ENCODE measurements at places on chromosomes 2 and 18. TPM values are rescaled to one million over a fixed set of nuclear protein-coding genes. Genes with fewer than 3 reads are reported as not detected.

DNA sequence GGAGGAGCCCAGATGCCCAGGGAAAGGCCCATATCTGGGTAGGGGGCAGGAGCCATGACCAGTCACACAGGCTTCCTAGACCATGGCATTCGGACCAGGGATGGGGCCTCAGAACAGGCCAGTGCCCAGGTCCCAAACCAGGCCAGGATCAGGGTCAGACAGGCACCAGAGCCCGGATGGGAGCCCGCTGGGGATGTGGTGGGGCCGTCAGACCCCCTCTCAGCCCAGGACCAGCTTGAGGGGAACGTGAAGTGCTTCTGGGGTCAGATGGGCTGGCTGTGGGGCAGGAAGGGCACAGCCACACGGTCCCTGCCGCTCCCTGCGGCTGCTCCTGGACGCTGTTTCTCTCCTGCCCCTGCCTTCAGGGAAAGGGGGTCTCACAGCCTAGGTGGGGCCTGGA is 39.1 kb downstream of the SNED1 start:
- no peak for DNase-seq

GRCh38 chr18:38198956-38199355 is 633.4 kb upstream of the CELF4 start:
- DNase-seq: no peak

GRCh38 chr2:51424418-51424817 is 392.5 kb upstream of the NRXN1 start:
- no peak for DNase-seq

DNA sequence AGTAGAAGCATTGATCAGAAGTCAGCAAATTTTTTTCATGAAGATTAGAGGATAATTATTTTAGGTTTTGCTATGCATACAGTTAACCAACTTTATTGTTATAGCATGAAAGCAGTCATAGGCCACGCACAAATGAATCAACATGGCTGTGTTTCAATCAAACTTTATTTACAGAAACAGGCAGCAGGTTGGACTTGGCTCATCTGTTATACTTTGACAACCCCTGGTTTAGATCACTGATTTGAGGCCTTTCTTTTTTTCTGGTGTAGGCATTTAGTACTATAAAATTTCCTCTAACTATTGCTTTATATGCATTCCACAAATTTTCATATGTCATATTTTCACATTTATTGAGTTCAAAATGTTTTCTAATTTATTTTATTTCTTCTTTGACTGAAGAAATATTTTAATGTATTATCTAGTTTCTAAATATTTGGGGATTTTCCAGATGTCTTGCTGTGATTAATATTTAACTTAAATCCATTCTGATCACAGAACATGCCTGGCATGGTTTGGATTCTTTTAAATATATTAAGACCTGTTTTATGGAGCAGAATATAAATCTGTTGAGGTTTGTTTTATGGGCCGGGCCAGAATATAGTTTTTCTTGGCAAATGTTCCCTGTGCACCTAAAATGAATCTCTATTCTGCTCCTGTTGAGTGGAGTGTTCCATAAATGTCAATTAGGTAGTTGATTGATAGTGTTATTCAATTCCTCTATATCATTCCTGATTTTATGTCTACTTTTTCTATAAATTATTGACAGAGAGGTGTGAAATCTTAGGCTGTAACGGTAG is 116.3 kb upstream of the KLHL29 start:
- no peak for DNase-seq

DNA sequence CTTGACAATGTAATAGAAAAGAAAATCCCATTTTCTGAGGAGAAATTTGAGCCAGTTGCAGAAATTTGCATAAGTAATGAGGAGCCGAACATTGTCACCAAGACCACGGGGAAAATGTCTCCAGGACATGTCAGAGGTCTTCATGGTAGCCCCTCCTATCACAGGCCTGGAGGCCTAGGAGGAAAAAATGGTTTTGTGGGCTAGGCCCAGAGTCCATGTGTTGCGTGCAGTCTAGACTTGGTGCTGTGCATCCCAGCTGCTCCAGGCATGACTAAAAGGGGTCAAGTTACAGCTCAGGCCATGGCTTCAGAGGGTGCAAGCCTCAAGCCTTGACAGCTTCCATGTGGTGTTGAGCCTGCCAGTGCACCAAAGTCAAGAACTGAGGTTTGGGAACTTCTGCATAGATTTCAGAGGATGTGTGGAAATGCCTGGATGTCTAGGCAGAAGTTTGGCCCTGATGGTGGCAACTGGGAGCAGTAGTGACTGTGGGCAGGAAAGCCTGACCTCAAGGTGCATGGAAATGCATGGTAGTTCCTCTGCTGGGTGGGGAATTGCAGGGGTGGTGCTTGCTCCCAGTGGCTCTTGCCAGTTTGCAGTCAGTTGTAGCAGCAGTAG is 41.9 kb upstream of the CCDC195 start:
- DNase-seq: no peak

- DNase-seq: no peak
Observed at GRCh38 chr2:158184001-158184400, 82.3 kb downstream of the UPP2 start.

- DNase-seq: no peak
Observed at GRCh38 chr18:10840743-10841142, 308.6 kb downstream of the PIEZO2 start.

DNA sequence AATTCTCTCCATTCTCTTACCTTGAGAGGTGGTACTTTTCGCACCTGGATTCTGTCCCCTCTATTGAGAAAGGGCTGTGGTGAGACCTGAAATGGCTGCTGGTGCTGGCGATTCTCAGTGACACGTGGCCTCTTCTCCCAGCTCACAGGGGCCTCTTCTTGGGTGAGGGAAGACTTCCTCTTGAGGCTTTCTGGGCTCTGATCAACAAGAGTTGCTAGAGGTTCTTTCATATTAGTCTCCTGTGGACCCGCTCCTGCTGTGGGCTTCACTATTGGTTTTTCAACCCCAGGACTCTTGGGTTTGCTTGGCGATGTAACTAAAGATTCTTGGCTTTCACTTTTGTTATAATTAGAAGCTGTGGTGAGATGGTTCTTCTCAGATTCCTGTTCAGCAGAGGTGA is 76.3 kb upstream of the DTNB start:
- no peak for DNase-seq

DNA sequence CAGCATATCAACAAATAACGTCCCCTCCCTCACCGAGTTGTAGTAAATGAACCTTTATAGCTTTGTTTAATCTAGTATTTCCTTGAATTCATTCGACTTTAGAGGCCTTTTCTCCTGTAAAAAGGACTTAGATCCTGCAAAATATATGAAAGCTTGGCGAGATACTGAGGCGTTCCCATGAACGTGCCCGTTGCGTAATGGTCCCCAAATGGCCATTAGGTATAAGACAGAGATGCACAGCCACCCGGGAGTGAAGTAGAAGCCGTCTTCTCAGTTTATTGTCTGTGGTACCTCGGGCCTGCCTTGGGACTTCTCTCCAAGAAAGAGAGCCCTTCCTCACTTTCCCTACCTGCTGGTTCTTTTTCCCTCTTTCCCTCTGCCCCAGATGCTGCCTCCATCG is 310.6 kb downstream of the CELF4 start:
- no peak for DNase-seq

DNA sequence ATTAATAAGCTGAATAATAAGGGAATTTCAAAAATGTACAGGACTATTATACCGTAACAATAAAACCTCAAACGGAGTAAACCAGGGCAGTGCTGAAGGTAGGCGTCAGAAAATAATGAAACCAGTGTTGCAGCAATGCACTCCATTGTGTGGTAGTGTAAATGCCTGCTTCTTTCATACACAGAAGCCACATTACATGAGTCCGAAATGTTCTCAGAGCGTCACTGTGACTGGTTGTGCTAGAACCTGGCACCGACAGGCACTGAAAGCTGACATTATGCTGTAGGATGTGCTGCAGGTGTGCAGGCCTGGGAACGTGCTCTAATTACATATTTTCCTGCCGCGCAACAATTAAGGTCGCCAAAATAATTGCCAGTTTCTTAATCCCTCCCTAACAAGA is 53.3 kb downstream of the ZEB2 start:
- no peak for DNase-seq

GRCh38 chr18:35368595-35368994 is 8.5 kb downstream of the ZNF396 start:
- DNase-seq: no peak

The SLC5A7 gene
- not detected for total RNA-seq

The TUBA4B gene
- total RNA-seq: not detected

The CPO gene
- total RNA-seq: not detected

The CTAGE1 gene
- total RNA-seq: 0.07 TPM

Measured in mesothelial cell of epicardium (in vitro differentiated cells).